PC-3 (cell line): ENCODE measurements at places on chromosomes 16 and 17. TPM values are rescaled to one million over a fixed set of nuclear protein-coding genes. Genes with fewer than 3 reads are reported as not detected.

MTMR4 gene
- 48.7 and 57.2 TPM in 2 replicates for total RNA-seq

TBC1D3 gene
- not detected in 2 replicates for total RNA-seq

ALOXE3 gene
- 1.4 and 3.6 TPM in 2 replicates for total RNA-seq

ERN1 gene
- total RNA-seq, result 13.5 and 17.9 TPM in 2 replicates

FBXW10B gene
- total RNA-seq, result 7.0 and 7.2 TPM in 2 replicates

COIL gene
- total RNA-seq, result 22.3 and 22.9 TPM in 2 replicates

OR1A1 gene
- total RNA-seq, result not detected in 2 replicates

C17orf107 gene
- 0.35 and 0.36 TPM in 2 replicates for total RNA-seq

PIK3R5 gene
- total RNA-seq, result not detected in 2 replicates

MTSS2 gene
- 18.7 and 39.2 TPM in 2 replicates for total RNA-seq
